ENCODE measurements at places on chromosomes 1 and 21. TPM values are rescaled to one million over a fixed set of nuclear protein-coding genes. Genes with fewer than 3 reads are reported as not detected.

The DENND4B gene
- total RNA-seq, result 17.8 TPM

The EPHA2 gene
- 9.7 TPM for total RNA-seq

DNA sequence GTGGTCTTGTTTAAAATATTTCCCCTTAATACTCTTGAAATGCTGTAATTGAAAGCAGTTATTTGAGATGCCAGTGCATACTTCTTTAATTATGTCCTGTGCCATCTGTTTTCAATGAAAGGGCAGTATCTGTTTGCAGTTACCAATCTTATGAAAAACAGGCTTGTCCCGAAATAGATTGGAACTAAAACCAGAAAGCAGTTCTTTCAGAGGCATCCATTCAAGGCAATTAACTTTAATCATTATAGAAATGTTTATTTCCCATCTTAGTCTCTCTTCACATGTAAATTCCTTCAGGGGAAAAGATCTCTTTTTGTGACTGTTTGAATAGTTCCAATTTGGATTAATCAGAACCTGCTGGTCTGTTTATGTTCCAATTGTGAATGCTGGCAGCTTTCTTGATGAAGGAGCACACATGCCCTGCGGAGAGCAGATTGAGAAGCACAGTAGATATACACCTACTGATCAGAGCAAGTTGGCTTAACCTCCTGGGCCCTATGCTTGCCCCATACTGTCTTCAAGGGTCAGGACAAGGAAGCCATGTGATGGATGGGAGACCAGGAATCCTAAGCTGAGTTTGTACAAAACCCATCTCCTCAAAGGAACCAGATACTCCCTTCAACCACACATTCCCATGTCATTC is 41.6 kb upstream of the MROH9 start:
- no peak for DNase-seq

DNA sequence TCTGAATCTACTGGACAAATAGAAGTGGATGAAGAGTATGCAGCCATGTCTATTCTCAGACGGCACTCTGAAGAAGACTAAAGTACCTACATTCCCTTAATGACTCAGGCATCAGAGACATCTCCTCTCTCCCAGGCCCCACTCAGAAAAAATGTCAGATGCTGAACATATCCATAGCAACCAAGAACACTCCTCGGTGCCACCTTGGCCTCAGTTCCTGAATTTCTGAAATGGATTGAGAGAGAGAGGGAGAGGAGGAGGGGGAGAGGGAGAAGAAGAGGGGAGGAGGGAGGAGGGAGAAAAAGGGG is 16.0 kb upstream of the OVAAL start:
- DNase-seq, result no peak

DNA sequence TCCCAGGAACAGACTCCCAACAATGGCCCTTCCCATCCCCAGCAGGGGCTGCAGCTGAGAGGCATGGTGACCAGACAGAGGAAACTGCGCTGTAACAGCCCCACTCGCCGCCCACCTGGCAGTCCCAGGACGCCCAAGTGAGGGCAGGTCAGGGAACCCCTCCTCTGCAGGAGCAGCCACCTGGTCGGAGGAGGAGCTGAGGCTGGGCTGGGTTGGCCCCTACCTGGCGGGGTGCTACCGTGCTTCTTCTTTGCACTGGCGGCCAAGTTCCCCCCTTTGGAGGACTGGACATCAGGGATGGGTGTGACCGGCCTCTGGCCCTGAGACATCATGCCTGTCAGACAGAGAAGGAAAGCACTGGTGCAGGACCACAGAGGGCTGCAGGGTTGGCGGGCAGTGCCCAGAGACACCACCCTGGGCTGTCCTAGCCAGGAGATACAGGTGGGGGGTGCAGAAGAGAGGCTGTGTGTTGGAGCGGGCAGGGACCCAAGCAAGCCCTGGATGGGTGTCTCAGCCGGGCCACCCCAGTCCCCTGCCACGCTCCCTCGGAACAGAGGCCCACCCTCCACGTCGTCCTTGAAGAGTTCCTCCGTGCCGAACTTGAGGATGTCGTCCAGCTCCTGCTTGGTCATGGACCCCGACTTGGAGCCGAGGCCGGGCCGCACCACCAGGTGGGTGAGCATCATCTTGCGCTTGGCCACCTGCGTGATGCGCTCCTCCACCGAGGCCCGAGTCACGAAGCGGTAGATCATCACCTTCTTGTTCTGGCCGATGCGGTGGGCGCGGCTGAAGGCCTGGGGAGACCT is 51.6 kb downstream of the CHD5 start:
- DNase-seq, result no peak

DNA sequence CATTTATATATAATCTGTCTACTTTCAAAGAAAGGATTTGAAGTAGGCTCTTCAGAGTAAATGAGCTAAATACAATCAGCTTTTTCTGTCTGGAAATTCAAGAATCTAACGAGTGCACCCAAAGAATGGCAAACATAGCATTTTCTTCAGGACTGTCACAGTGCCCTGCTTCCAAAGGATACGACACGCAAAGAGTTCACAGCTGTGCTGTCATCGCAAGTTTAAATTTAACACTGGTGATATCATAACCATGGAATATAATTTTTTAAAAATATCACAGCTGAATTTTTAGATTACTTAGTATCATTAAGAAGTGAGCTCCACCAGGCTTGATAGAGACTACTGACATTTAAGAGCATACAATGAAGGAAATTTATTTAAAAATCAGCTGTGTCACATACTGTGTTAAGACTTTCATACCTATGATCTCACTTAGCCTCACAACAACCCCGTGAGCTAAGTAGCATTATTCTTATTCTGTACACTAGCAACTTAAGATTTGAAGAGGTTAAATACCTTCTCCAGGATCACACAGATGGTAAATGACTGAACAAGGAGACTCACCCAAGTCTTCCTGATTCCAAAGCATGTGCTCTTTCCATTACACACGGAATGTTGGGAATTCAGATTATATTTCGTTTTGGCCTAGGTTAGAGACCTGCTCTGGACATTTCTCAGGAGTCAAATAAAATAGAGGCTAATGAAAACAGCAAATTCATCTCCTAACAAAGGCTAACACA is 46.2 kb upstream of the PRRX1 start:
- DNase-seq, result no peak

DNA sequence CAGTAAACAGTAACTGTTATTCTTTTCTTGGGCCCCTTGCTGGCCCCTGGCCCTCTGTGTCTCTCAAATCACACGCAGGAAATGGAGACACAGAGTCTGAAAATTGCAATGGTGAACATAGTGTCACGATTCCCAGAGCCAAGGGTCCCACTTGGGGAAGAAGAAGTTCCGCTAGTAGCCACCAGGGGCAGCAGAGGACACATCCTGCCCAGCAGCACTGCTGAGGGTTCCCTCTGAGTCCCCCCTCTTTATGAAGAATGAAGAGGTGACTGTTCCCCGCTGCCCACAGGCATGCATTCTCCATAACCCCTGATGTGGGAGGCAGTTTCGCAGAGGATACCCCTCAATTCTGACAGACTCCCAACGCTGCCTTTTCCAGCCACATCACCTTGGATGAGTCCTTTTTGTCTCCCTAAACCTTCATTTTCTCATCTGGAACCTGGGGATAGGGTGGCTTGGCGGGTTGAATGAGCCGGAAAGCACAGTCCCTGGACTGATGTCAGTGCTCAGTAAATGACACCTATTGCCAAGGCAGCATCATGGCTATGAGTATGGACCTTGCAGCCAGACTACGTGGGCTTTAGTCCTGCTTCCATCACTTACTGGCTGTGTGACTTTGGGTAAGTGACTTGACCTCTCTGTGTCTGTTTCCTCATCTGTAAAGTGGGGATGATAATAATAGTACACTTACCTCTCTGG is 238.0 kb upstream of the TMEM51 start:
- peak; percentile 62 for DNase-seq

The GUCA2A gene
- total RNA-seq, result 0.55 TPM

DNA sequence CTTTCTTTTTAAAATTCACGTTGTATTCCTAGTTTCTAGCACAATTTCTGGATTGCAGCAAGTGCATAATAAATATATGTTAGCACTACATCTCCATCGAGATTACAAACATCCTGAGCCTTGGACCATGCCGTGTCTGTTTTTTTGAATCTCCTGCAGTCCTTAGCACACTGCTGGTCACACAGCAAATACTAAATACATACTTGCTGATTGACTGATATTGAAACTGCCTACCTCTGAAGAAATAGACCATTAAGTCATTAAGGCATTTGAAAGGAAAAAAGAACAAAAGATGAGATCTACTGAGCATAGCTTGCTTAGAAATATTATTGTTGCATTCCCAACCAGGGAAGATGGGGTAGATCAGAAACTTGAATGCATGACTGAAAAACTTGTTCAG is 369.1 kb downstream of the PTBP2 start:
- no peak for DNase-seq

GRCh38 chr1:234584420-234584805 is 25.6 kb downstream of the IRF2BP2 start:
- no peak for DNase-seq

DNA sequence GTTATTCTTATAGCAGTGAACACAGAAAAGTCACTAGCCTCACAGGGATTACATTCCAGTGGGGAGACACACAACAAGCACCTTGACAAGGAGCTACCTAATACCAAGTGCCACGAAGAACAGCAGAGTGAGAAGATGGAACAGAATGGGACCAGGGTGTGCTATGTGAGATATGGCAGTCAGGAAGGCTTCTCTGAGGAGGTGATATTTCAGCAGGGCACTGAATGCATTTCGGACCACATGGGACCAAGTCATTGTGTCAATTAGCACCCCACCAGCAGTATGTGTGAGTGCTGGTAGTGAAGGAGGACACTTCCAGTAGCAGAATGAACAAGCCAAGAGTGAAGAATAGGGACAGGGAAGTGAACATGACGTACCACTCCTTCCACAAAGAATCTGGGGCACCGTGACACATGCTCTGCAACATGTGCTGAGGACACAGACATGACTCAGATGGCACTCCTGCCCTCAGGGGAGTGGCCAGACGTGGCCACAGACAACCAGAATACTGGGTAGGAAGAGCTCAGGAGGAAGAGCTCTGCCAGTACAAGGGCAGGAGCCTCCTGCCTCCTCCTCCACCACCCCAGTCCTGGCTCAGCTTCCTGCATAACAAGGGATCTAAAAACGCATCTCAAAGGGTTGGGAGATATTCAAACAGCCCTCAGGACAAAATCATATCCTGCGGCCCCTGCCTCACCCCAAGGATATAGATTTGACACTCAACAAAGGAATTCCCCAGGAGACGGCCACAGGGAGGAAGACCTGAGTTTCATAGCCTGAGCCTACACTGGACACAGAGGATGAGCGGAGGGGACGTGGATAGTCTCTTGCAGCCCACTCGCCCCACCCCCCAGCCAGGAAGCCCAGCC is 102.5 kb downstream of the TRABD2B start:
- no peak for DNase-seq

The CYYR1 gene
- total RNA-seq, result 3.6 TPM

- DNase-seq, result no peak
Measured at GRCh38 chr1:22516906-22517571, 46.2 kb upstream of the EPHA8 start.

DNA sequence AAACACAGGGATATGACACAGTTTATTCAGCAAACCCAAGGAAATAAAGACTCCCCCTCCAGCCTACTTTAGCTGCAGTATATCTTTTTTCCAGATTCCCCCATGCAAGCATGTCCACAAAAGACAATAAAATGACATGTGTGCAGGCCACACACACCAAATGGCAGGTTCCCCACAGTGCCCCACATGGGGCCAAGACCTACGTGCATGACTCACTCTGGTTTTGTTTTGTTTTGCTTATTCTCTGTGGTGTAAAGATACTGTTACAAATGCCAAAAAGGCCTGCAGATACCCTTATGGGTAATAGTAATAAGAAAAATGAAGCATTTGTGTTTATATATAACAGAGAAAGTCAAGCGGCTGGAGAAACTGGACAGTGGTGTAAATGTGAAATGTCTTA is 71.6 kb downstream of the RD3 start:
- no peak for DNase-seq

GRCh38 chr1:158506369-158506987 is 34.5 kb downstream of the OR10R2 start:
- no peak for DNase-seq

- no peak for DNase-seq
Measured at GRCh38 chr21:41410767-41411448, 15.1 kb upstream of the MX1 start.

The TNFAIP8L2 gene
- 3.8 TPM for total RNA-seq

- no peak for DNase-seq
Measured at GRCh38 chr1:5921671-5922070, 70.6 kb downstream of the NPHP4 start.

The PTPN7 gene
- total RNA-seq, result 0.23 TPM

DNA sequence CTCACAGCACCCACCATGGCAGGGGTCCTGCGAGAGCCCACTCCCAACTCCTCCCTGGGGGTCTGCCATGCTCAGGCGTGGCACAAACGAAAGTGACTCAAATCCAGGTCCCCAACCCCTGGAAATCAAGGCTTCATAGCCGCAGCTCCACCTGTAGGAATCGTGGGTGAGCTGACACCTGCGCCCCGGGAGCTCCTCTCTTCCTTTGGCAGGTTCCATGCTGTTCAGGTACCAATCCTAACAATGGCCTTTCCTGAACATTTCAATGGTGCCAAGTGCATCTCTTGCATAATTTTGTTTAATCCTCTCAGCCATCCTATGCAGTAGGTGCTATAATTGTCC is 28.9 kb upstream of the NPPB start:
- DNase-seq, result no peak

The MTF1 gene
- total RNA-seq, result 13.5 TPM

GRCh38 chr1:154799188-154799587 is 70.9 kb downstream of the KCNN3 start:
- DNase-seq, result no peak

Measured in pancreas (tissue), 10 donors.